ENCODE measurements at places on chromosomes 12 and 14. TPM values are rescaled to one million over a fixed set of nuclear protein-coding genes. Genes with fewer than 3 reads are reported as not detected.

GRCh38 chr12:27672643-27673042 lies 23.6 kb upstream of the REP15 start:
- no peak for DNase-seq

Gene OR11H12
- not detected for total RNA-seq

GRCh38 chr12:101939306-101939705 lies 61.9 kb downstream of the DRAM1 start:
- DNase-seq: no peak

- no peak for DNase-seq
These were observed 49.8 kb upstream of the CCDC63 start for GRCh38 chr12:110796952-110797351.

Gene OS9
- 104 TPM for total RNA-seq

DNA sequence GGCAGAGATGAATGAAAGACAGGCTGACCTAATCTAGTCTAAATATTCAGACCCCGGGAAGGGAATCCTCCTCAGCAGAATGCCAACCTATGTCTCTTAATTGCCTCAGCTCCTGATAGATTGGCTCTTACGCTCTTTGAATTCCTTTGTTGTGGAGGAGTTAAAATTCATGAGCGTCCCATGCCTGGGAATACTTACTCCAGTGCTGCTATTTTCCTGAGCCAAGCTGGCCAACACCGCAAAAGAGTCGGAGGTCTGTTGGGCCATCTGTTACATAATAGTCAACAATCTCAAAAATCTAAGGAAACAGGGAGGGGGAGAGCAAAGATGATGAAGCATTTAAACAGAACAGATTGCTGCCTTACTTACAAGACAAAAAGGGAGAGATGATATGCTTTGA lies 182.8 kb downstream of the ASCL1 start:
- DNase-seq: no peak

GRCh38 chr14:30355431-30355913 lies 203.5 kb upstream of the G2E3 start:
- DNase-seq: peak; percentile 29

DNA sequence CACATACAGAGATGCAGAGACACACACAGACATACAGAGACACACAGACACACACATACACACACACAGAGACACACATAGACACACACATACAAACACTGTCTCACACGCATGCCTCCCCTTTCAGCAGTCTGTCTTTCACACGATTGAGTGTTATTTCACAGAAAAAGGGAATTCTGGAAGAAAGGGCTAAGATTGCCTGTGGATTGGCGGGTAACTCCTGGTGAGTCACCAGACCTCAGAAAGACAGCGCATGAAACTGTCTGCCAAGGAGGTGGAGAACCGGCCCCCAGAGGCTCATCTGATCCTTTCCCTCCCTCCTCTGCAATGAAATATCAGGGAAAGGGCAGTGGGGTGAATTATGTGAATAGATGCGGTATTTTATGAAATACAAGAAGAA lies 127.2 kb upstream of the GSC start:
- no peak for DNase-seq

Gene RNASE7
- total RNA-seq: not detected

DNA sequence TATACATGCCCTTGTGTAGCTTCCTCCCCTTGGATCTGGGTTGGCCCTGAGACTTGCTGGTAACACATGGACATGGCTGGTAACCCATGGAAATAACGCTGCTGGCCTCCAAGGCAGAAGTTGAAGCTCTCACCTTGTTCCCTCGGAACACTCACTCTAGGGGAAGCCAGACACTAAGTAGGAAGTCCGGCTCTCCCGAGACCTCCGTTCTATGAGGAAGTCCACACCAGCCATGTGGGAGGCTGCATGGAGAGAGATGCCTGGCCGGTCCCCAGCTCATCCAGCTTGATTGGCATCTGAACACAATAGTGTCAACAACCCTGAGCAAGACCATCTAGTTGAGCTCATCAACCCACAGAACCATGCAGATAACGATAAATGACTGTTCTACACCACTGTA lies 39.7 kb upstream of the VRK1 start:
- no peak for DNase-seq

DNA sequence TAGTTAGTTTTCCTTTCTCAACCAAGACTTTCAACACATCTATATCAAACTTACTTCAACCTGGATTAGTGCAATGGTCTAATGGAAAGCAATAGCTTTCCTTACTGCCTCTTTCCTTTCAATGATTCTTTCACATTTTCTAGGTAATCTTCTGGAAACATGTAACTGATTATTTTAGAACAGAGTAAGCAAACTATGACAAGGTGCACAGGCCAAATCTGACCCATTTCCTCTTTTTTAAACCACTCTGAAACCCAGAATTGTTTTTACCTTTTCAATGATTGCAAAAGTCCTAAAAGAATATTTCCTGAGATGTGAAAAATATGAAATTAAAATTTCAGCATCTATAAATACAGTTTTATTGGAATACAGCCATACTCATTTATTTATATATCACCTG lies 81.6 kb upstream of the TMTC2 start:
- DNase-seq: no peak

Data from activated T-cell treated with anti-CD3 and anti-CD28 coated beads, Interleukin-2, amount 50 U/mL, for 72 hours (primary cell).